NCI-H2029 treated with DMSO at 0.1 percent for 48 hours (cell line): ENCODE measurements at places on chromosomes 1 and 21.

- peak; percentile 50 for DNase-seq
These were observed 102.4 kb upstream of the SERBP1 start for GRCh38 chr1:67532452-67533216.

DNA sequence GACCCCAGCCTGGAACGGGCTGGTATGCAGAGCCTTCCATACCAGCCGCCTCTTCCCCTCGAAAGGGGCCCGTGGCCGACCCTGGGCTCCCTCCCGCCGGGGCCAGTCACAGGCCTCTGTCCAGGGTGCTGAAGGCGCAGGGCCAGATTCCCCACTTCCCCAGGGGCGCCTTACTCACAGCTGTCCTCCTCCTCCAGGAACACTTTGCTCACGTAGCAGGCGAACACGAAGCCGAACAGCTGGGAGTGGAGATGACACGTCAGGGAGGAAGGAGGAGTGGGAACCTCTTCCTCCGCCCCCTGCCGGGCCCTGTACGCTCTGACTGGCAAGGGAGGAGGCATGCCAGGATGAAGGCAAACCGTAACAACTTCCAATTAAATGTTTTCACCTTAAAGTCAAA is 57.3 kb downstream of the NKAIN1 start:
- DNase-seq = peak; percentile 20

- DNase-seq = peak; percentile 73
These were observed 780 bp upstream of the RBM15 start for GRCh38 chr1:110338309-110338885.

DNA sequence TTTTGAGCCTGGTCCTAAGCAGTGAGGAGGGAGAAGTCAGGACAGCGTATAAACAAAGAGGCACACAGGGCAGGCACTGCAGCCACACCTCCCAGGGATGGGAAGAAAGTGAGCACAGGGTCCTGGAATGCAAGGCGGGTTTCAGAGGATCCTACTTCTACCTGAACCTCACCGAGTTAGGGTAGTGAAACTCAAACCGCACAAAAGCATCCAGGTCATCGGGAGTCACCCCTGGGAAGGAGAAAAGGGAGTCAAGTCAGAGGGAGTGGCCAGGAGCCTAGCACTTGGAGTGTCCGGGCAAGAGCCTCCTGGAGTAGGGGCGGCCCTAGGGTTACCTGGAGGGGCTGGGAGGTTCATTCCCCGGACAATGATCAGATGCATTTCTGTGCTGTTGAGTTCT is 10.6 kb downstream of the CC2D1B start:
- no peak for DNase-seq

GRCh38 chr1:91765293-91765692 is 120.7 kb downstream of the TGFBR3 start:
- DNase-seq = no peak
